ENCODE measurements at places on chromosomes 7 and 10.

GRCh38 chr7:128755075-128755818 lies 16.1 kb downstream of the CALU start:
- no peak for DNase-seq

DNA sequence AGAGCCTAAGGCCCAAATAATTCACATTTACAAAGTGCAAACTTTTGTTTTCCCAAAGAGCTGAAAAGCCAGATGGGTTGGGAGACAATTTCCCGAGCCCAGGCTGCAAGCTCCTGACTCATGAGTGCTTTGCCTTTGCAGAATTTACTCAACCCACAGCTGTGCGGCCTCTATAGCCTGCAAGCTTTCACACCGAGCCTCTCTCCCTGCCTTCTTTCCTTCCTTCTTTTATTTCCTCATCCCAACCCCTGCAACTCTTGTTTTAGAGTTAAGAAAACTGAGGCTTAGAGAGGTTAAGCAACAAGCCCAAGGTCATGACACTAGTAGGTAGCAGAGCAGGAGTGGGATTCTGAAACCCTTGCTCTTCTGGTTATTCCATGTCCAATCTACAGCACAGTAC lies 203.0 kb upstream of the GPR26 start:
- DNase-seq = no peak

GRCh38 chr7:108419961-108420908 lies 36.0 kb downstream of the NRCAM start:
- no peak for DNase-seq

- no peak for DNase-seq
Measured at GRCh38 chr10:112363696-112364688, 9.9 kb upstream of the ACSL5 start.

DNA sequence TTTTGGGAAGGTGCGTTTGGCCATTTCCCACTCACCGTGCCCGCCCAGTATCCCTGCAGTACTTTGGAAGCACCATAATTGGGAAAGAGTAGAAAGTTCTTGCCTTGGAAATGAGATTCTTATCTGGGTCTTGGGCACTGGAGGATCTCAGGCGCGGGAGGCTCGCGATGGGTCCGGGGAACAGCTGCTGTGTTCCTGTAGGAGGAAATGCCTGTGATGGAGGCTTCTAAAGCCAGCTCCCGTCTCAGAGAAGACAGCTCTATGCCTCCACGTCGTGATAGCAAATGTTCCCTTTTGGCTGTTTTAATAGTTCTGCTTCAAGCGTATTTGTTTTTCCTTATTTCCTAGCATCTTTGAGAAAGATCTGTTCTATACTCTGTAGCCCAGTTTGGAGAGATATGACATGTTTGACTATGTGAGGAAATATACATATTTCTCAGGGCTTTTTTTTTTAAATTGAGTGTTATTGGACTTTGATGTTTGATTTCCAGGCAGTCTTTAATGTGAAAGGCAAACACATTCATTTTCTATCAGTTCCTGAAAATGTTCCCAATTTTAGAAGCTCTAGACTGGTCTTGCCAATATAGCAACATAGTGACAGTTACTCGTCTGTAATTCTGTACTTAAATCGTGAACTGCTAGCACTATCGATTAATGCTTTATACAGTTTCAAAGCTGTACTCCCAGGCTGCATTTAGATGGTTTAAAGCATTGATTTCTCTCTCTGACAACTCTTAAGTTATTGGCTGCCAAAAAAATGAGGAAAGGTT lies 280.8 kb downstream of the DPP6 start:
- DNase-seq = no peak

- DNase-seq = no peak
Measured at GRCh38 chr10:50614444-50615137, 9.2 kb downstream of the SGMS1 start.

- DNase-seq = no peak
Measured at GRCh38 chr7:37282927-37283326, 165.7 kb downstream of the ELMO1 start.

DNA sequence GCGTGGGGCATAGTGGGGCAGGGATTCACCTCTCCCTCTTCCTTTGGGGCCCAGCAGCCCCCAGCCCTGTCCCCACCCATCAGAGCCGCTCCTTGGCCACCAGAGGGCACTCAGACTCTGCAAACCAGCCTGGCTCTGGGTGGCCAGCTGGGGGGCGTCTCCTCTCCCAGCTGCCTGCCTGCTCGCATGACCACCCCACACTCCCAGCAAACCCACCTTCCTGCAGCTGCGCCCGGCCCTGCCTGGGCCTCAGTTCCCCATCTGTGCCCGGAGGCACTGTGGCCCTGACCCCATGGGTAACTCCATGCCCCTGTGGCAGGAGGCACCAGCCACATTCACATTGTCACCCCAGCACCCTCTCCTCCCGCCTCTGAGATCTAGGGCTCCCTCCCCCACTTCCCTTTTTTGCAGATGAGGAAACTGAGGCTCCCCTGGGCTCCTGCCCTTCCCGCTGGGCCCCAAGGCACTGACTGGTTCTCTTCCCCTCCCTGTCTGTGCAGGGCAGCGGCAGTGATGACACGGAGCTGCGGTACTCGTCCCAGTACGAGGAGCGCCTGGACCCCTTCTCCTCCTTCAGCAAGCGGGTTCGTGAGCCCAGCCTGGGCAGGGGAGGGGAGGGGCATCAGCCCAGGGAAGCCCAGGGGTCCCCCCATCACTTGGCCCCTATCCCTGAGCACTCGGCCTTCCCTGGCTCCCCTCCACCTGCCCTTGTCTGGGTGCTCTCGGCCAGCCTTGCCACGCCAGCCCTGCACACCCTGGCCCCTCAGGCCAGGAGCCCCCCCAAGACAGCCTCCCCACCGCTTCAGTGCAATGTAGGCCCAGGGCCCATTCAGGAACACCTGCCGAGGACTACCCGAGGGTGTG lies 6.9 kb upstream of the SH2B2 start:
- no peak for DNase-seq

DNA sequence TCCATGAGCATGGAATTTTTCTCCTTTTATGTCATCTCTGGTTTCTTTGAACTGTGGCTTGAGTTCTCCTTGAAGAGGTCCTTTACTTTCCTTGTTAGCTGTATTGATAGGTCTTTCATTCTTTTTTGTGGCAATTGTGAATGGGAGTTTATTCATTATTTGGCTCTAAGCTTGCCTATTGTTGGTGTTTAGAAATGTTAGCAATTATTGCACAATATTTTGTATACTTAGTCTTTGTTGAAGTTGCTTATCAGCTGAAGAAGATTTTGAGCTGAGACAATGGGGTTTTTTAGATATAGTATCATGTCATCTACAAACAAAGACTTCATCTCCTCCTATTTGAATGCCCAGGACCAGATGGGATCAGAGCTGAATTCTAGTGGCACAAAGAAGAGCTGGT lies 1143.8 kb downstream of the XPNPEP1 start:
- DNase-seq = no peak

DNA sequence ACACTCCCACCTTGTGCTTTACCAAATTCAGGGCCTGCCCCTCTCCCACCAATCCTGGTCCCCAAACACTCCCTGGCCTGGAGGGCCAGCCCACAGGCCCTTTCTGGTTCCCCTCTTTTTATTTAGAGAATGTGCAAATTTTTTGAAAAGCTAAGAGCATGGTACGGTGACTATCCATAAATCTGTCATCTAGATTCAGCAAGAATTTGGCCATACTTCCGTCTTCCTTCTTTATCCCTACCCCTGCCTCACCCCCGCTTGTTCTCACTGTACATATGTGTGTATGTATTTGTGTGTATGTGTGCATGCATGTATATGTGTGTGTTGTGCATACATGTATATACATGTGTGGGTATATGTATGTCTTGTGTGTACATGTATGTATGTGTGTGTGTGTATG lies 8.1 kb upstream of the TBRG4 start:
- DNase-seq = no peak

- DNase-seq = no peak
Measured at GRCh38 chr7:107700570-107700969, 39.9 kb downstream of the SLC26A4 start.

- no peak for DNase-seq
Measured at GRCh38 chr7:82105463-82105862, 335.6 kb upstream of the HGF start.

GRCh38 chr7:94656925-94657731 lies 1.2 kb upstream of the SGCE start:
- no peak for DNase-seq

DNA sequence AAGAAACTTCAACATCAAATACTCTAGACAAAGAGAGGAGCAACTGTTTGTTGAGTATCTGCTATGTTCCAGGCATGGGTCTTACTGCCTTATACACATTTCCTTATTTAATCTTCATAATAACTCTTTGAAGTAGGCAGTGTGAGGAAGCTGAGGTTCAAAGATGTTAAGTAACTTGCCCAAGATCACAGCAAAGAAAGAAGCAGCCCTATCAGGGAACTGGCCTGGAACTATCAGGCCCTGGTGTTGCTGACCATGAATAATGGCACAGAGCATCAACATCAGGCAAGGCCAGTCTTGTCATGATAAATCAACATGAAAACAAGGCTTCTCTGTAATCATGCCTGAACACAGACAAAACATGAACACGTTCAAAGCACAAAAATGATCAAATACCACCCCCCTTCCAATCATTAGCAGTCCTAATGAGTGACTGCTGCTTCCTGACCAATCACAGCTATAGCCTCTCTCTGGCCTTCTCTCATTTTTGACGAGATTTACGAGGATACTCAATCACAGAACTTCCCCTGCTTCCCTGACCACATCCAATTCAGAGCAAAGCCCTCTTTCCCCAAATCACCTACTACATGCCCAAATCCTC lies 2.3 kb downstream of the GSDME start:
- no peak for DNase-seq

GRCh38 chr10:83517456-83517855 lies 621.9 kb upstream of the GHITM start:
- DNase-seq = no peak

DNA sequence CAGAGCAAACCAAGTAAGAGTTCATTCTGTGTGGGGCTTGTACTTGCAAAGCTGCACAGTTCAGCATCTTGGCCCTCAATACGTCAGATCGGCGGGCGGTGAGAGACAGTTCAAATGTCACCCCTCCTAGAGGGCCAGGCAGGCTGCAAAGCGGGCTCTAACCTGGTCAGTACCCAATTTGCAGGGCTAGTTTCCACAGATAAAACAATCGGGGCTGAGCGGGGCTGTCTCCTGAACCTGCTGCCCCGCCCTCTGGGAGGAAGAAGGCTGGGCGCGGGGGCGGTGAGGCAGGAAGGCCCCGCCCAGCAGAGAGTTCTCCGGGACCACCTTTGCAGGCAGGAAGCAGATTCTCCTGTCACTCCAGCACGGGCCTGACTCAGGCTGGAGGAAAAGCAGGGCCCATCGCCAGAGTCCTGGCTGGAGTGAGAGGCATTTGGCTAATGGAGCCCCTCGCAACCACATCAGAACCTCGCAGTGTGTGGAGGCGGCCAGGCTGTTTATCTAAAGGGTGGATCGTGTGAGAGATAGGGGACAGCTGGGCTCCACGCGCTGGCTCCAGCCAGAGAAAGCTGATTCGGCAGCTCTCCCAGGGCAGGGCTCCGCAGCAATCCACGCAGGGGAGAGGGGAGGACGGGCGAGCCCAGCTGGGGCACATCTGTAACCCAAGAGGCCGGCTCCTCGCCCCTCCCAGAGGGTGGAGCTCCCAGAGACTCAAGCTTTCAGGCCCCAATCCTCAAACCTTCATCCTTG lies 83.1 kb downstream of the SH3PXD2A start:
- DNase-seq = no peak

- DNase-seq = no peak
Measured at GRCh38 chr10:133592716-133593115, 27.3 kb upstream of the SYCE1 start.

DNA sequence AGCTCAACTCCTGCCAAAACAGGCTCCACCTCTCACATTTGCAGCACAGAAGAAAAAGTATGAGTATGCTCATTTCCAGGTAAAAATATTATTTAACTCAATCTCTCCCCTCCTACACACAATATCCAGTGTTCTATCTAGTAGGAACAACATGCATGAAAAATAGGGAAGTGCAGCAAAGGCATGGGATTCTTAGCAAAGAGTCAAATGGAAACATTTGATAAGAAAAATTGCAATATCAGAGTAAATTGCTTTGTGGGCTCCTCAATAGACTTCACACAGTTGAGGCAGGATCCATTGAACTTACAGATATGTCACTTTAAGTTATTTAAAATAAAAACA lies 150.9 kb downstream of the ANK3 start:
- no peak for DNase-seq

DNA sequence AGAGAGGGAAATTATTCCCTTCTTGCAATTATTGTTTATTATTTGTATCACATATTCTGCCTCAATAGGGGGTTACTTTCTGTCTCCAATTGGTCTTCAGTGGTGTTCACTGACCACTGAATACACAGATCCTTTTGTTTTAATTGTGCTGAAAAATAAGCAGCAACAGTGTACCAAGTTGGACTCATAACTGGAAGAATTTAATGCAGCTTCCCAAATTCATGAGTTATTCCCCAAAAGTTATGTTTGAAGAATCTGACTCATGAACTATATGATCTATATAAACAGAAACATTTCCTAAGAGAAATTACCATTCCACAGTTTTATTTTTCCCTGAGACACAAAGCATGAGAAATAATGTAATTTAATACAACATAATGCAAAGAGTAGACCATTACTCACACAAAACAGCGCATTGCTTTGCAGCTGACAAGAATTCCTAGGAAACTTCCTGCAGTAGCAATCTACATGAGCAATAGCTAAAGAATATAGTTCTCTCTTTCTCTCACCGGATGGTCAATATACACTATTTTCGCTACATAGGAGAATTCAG lies 479.2 kb downstream of the HTR7 start:
- no peak for DNase-seq

DNA sequence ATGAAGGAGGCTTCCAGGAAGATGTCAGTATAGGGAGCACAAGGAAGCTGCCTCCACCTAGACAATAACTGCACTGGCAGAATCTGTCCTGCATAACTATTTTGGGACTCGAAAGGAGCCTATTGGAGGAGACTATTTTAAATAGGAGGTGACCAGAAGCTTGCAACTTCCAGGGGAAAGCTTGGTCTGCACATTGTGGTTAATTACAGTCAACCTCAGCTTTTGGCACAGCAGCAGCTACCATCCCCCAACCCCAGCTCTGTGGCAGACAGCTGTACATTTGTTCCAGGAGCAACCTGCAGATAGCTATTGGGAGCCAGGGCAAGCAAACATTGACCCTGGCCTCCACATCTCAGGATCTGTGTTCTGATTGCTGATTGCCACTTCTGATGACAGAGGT lies 46.3 kb upstream of the NANOS1 start:
- DNase-seq = no peak

GRCh38 chr7:41491883-41492471 lies 210.9 kb downstream of the INHBA start:
- DNase-seq = no peak

- DNase-seq = no peak
Measured at GRCh38 chr10:56231436-56231835, 129.6 kb downstream of the ZWINT start.

GRCh38 chr7:100167912-100168323 lies 499 bp downstream of the GAL3ST4 start:
- DNase-seq = no peak

DNA sequence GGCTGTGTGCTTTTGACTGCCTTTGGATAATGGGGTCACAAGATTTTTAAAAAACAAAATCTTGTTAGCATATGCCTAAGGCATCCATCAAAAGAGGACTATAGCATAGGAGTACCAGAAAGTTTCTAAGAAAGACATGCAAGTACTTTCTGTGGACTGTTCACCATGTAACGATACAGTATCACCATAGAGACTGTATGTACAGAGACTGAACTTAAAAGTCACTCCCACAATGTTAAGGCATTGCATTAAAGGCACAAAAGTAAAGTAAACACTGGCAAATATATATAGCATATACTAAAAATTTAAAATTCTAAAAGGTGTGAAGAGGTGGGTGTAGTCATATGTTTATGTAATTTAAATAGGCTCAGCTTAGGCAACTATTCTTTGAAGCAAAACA lies 190.9 kb downstream of the IMMP2L start:
- no peak for DNase-seq
